ENCODE measurements at places on chromosomes 12 and 14. TPM values are rescaled to one million over a fixed set of nuclear protein-coding genes. Genes with fewer than 3 reads are reported as not detected.

Gene KRT83
- total RNA-seq = 5.3 TPM

Gene TGFB3
- 0.73 TPM for total RNA-seq

Gene GARIN6
- total RNA-seq = not detected

Gene TAS2R19
- total RNA-seq = not detected

Gene LRTM2
- not detected for total RNA-seq

Gene CLEC14A
- not detected for total RNA-seq

Gene COL2A1
- total RNA-seq = 0.11 TPM

Gene PROX2
- total RNA-seq = not detected

Gene TBC1D30
- 0.81 TPM for total RNA-seq

Gene BTBD7
- 10.6 TPM for total RNA-seq

Gene GUCY2C
- not detected for total RNA-seq

Gene RPS6KL1
- total RNA-seq = 0.49 TPM

Gene CRACR2A
- total RNA-seq = 1.1 TPM

Gene KRT77
- total RNA-seq = not detected

Gene RND1
- total RNA-seq = 3.1 TPM

Gene TAS2R8
- total RNA-seq = not detected

Gene GRIN2B
- 4.9 TPM for total RNA-seq

Gene PAH
- total RNA-seq = 0.08 TPM

Gene COQ5
- 27.7 TPM for total RNA-seq

Gene OR4K14
- not detected for total RNA-seq

Gene ADAM21
- total RNA-seq = not detected

Gene SLC4A8
- 1.5 TPM for total RNA-seq

Gene COCH
- 21.2 TPM for total RNA-seq

Gene SOX5
- total RNA-seq = not detected

Data from A549 treated with AZD2906 at 1 μM for 4 hours (cell line).